Activated naive CD4-positive, alpha-beta T cell treated with anti-CD3 and anti-CD28 coated beads, Interleukin-2, amount 50 U/mL, for 72 hours (primary cell): ENCODE measurements at places on chromosomes 5 and 9.

DNA sequence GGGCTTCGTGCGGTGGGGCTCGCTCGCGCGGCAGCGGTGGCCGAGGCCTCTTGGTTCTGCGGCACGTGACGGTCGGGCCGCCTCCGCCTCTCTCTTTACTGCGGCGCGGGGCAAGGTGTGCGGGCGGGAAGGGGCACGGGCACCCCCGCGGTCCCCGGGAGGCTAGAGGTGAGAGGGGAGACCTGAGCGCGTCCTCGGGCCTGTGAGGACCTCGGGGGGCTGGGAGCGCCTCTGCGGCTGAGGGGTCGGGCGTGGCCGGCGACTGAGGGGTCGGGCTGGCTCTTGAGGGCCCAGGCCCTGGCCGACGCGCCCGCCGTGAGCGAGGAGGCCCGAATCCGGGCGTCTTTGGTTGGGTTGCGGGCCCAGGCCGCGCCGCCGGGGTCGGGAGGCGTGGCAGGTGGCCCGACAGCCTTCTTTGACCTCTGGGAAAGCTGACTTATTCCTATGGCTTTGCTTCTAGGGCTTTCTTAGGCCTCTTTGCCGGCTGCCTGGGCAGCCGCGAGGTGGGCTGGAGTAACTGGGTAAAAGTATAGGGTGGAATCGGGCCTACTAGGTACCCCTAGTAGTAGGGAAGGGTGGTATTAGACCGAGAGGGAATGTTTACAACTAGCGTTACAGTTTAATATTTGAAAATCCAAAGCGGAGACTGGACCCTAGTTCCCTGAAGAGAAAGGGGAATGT, at the start of gene CANX:
Gene CANX, plus strand, starts transcription at position 33 of the 681 bp plus-strand sequence. CDS start 6,715 bp downstream, outside the sequence.
- no peak for DNase-seq

DNA sequence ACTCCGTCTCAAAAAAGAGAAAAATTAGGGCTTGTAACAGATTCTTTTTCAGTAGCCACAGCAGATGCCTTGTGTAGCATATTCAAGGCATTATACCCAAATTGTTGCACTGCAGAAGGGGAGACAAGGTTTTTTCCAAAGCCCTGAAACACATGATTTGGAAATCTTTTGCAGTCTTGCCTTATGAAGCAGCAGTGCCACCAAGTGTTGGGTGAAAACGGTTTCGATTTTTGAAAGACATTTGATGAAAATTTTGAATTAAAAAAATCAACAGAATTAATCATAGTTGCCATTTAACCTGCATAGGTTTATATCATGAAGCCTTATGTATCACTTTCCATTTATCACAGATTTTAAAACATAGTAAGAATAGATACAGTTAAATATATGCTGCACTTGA, 479.5 kb downstream of the TAF11L14 start:
- no peak for DNase-seq

GRCh38 chr5:101955891-101956290, 340.2 kb downstream of the SLCO4C1 start:
- no peak for DNase-seq

DNA sequence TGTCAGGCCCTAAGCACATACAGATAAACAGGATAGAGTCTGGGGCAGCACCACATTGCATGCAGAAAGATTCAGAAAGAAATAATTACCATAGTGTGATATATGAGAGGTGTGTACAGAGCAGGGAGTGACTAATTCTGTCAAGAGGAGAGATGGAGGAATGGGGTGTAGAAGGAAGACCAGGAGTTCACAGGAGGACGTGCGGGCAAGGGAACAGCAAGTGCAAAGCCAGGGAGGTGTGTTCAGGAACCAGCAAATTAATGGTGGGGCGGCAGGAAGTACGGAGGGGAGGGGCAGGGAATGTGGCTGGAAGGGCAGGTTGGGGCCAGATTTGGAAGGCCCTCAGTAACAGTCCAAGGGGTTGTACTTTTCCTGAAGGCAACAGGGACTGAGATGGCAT, 17.4 kb downstream of the EGR1 start:
- DNase-seq = no peak

DNA sequence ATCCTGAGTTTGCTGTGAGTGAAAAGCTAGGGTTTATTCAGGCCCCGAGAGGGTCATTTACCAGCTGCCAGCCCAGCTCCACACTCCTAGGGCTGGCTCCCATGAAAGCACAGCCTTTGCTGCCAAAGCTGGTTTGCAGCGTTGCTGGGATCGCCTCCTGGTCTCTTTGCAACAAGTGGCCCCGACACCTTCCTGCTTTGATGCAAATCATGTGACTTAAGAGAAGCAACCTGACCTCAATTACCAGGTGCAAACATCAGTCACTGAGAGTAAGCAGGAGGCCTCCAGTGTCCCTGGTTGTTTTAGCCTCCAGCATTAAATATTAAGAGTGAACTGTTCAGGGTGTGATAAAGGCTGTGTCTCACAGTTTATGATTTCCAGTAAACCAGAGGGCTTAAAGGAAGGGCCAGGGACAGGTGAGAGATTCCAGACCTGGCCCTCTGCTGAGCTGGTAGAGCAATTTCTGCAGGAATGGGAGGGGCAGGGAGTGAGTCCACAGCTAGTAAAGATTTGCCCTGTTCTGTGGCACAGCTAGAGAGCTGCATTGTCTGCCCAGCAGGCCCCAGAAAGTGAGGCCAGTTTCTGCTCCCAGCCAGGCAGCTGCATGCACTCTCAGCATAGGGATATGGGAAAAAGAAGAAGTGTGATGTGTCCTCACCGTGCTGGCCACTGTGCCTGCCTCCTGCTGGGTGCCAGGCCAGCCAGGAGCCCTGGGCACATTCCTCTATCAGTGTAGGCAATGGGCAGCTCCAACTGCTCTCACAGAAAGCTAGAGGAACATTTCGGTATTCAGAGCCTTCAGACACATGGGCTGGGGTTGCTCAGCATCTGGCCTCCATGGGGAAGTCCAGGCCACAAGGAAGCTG, 58.0 kb downstream of the SLC22A5 start:
- peak; percentile 61 for DNase-seq
